GM18507 (cell line): ENCODE measurements at places on chromosomes 5 and 9.

- DNase-seq, result no peak
These were observed 49.8 kb downstream of the FGF1 start for GRCh38 chr5:142636093-142636492.

DNA sequence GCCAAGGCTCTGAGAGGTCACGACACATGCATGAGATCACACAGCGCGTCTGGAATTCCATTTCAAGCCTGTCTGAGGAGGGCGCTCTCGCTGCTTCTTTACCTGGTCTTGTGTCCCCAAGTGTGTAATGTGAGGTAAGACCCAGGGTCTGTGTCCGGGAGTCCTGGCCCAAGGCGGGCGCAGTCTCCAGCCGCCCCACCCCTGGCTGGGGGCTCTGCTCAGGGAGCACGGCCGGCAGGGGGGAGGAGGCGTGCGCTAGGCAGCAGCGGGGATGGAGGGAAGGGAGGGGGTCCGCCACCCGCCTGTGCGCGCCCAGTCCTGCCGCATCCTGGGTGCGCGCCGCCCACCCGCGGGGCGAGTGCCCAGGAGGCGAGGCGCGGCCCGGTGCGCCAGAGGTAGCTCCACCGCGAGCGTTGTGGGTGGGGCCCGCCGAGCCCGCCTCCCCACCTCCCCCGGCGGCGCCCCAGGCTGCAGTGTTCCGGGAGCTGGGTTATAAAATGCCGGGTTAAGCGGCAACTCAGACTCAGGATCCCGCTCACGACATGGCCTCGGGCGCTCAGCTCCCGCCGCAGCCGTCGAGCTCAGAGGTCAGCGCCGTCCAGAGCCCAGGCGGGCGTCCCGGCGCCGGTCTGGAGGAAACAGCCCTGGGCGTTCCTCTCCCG is at the start of gene CCNI2:
CCNI2 (plus strand) TSS at position 473 of the 662 bp plus-strand sequence; CDS start at position 543, 70 bp downstream.
- DNase-seq, result no peak

DNA sequence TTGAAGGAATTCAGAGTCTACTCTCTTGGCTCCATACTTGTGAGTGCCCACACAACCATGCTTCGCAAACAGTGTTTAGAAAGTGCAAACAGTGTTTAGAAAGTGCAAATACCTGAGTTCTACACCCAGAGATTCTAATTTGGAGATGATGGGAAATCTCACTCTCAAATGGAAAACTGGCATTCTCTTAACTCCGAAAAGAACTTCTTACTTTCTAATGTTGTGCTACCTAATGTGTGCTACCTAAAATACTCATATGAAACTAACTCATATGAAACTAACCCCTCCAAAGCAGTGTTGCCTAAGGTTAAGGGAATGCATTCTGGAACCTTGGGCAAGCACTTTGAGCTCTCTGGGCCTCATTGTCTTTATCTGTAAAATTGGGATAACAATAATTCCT is 55.5 kb upstream of the ZNF366 start:
- DNase-seq, result no peak

DNA sequence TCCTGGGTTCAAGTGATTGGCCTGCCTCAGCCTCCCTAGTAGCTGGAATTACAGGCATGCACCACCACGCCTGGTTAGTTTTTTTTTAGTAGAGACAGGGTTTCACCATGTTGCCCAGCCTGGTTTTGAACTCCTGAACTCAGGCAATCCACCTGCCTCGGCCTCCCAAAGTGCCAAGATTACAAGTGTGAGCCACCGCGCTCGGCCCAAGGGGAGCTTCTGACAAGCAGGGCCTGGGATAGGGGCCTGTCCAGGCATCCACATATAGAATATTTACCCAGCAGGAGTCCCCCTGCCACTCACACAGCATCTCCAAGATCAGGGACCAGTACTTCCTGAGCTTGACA is 10.1 kb downstream of the IRF1 start:
- DNase-seq, result no peak

DNA sequence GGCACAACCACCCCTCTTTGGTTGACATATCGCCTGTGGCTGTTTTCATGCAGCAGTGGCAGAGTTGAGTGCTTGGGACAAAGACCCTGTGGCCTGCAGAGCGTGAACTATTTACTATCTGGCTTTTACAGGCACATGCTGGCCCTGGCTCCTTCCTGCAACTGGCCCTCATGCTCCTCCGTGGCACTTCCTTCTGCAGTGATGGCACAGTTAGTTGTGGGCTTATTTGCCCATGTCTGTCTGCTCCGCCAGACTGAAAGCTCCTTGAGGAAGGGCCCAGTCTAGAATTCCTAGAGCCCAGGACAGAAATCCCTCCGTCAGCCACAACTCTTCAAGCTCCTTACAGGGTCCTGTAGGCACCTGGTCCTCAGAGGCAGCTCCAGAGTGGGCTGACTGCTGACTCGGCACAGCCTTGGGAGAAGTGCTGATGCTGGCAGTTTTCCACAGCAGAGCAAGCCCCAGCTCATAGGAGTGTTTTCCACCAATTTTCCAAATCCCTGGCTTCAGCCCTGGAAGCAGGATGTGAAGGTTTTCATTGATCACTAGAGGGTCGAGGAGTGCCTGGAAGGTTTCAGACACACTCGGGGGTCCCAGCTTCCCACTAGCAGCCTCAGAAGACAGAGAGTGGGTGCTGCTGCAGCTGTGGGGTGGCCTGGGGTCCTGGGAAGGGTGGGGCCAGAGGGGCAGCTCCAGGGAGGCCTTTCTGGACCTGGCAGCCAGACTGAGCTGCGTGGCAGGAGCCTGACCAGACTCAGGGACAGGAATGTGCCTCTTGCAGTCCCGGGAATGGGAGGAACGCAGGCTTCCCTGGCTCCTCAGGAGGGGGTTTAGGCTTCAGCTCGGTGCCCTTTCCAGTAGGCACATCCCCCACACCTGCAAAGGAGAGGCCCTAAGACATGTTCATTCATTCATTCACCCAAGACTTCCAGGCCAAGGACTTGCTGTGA is 56.5 kb upstream of the ANGPTL2 start:
- DNase-seq, result no peak

DNA sequence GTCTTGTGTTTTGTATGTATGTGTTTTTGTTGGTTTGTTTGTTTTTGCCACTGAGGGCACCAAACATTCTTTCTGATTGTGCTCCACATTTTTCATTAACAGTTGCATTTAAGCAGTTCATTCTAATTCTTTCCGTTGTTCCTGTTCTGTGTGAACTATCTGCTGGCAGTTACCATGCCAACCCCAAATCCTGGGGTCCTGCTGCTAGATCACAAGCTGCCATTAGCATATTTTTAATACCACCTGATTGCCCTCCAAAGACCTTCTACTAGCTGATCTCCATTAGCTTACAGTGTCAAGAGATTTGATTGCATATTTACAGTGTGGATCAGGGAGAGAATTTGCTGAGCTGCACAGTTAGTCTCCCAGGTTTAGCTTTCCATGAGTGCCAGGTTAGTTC is 40.6 kb upstream of the STARD4 start:
- no peak for DNase-seq

- DNase-seq, result no peak
These were observed 53.7 kb downstream of the PAX5 start for GRCh38 chr9:36980148-36980974.

DNA sequence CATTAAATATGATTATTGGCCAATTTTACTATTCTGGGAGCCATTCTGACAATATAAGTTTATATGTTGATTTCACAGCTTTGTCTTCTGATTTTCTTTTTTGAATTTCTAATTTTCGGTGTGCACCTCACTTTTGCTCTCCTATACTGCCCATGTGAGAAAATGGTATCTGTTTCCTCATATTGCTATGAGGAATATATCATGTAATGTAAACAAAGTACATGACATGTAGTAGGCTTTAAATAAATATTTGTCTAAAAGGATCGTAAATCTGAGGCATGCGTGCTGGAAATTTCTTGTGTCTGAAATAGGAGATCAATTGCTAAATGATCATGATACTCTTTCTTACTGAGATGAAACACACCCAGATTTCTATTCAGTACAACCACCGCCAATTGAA is 119.9 kb downstream of the ZDHHC21 start:
- no peak for DNase-seq

- DNase-seq, result no peak
These were observed 720.2 kb upstream of the TYRP1 start for GRCh38 chr9:11973011-11973410.

- no peak for DNase-seq
These were observed 56.9 kb upstream of the VCAN start for GRCh38 chr5:83414601-83415000.

DNA sequence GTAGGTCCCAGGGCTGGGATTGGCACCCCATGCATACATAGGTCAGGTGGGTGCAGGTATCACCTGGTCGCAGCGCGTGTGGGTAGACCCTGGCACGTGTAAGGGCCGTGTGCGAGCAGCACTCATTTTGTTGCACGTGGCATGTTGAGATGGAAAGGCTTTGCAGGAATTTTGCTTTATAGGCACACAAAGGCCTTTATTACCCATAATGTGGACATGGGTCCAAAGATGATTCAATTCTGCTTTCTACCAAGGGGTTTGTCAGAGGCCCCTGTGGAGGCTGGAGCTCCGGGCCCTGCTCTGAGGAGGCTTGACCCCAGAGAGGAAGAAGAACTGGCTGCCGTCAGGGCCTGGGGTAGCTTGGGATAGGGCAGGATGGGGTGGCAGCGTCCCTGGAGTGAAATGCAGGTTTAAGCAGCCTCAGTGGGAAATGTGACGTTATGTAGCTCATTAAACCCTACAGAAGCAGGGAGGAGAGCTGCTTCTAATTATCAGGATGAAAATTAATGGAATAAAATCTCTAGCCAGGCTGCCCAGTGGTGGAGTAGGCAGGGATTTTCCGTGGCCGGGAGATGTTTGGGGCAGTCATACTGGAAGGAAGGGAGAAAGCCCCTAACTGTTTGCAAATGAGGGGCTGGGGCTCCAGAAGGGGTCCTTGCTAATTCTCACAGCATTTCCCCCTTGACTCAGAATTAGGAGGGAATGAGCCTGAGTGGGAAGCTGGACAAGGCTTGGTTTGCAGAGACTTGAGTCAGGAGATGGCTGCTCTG is 103.3 kb upstream of the PITX1 start:
- no peak for DNase-seq

- no peak for DNase-seq
These were observed 181.7 kb upstream of the SLC30A5 start for GRCh38 chr5:68911840-68912690.
